Activated CD8-positive, alpha-beta T cell treated with anti-CD3 and anti-CD28 coated beads for 36 hours (primary cell): ENCODE measurements at places on chromosomes 2 and 18. TPM values are rescaled to one million over a fixed set of nuclear protein-coding genes. Genes with fewer than 3 reads are reported as not detected.
A peak's percentile ranks its signal among the peaks of the same experiment; 100 is the strongest.

The MC4R gene
- total RNA-seq, result not detected

- H3K27me3 ChIP-seq, result no peaks in the 10 kb centered on the region
- peak; percentile 53 for DNase-seq
- peak overlapping the region; percentile 11 for H3K27ac ChIP-seq
- H3K4me3 ChIP-seq, result no peak overlapping the region
- no peaks in the 10 kb centered on the region for H3K36me3 ChIP-seq
- H3K4me1 ChIP-seq, result peaks cover 12% of the 10 kb centered on the region
Measured at GRCh38 chr2:54524226-54524991, 68.3 kb downstream of the SPTBN1 start.

The MC5R gene
- not detected for total RNA-seq

- H3K36me3 ChIP-seq, result no peaks in the 10 kb centered on the region
- H3K4me1 ChIP-seq, result no peaks in the 10 kb centered on the region
- H3K27ac ChIP-seq, result no peak overlapping the region
- H3K4me3 ChIP-seq, result no peak overlapping the region
Measured at GRCh38 chr2:149363958-149364357, 33.6 kb downstream of the LYPD6 start.

The DLX2 gene
- not detected for total RNA-seq

The C2orf80 gene
- total RNA-seq, result not detected

GRCh38 chr2:152466980-152467676 lies 132.2 kb downstream of the FMNL2 start:
- peaks cover 4% of the 10 kb centered on the region for H3K4me1 ChIP-seq
- H3K27ac ChIP-seq, result no peak overlapping the region
- DNase-seq, result no peak
- no peak overlapping the region for H3K4me3 ChIP-seq
- peaks cover 5% of the 10 kb centered on the region for H3K27me3 ChIP-seq

DNA sequence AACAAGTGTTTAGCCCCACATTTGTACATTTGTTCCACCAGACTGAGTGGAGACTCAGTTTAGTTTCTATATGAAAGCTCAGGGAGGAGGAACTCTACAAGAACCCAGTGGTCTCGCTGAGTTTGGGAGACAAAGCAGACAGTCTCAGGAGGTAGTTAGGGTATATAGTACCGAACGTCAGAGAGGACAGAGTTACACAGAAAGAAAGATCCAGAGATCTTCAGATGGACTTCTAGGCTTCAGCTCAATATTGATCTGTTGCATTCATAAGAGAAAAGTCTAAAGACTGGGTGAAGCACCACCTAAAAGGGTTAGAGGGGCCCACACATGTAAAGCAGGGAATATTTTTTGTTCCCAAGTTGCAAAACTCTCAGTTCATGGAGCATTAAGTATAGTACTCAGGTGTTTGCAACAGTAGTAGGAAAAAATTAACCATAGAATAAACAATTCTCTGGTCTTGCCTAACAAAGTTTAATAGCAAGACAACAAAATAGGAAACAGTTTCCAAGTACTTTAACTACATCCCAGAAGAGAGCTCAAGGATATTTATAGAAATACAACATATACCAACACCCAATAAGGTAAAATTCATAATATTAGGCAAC lies 4.2 kb downstream of the TFPI start:
- no peak overlapping the region for H3K4me3 ChIP-seq
- no peak for DNase-seq
- peaks cover 9% of the 10 kb centered on the region for H3K4me1 ChIP-seq
- H3K36me3 ChIP-seq, result no peaks in the 10 kb centered on the region
- H3K27ac ChIP-seq, result no peak overlapping the region
- peaks cover 6% of the 10 kb centered on the region for H3K27me3 ChIP-seq

DNA sequence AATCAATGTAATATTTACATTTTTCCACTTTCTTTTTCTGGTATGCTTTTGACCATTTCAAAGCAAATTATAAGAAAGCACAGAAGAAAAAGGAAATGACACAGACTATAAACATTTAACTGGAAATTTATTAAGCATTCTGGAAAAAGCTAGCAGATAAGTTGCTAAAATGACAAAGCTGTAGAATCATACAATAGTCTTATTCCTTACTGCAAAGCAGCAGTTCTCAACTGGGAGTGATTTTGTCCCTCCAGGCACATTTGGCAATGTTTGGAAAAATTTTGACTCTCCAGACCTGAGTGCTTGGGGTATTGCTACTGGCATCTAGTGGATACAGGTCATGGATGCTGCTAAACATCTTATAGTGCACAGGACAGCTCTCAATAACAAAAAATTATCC lies 75.1 kb downstream of the MBD5 start:
- DNase-seq, result no peak
- H3K36me3 ChIP-seq, result no peaks in the 10 kb centered on the region
- no peak overlapping the region for H3K4me3 ChIP-seq
- H3K4me1 ChIP-seq, result peaks cover 2% of the 10 kb centered on the region

The VWA3B gene
- total RNA-seq, result not detected

The TNS1 gene
- 2.0 TPM for total RNA-seq

DNA sequence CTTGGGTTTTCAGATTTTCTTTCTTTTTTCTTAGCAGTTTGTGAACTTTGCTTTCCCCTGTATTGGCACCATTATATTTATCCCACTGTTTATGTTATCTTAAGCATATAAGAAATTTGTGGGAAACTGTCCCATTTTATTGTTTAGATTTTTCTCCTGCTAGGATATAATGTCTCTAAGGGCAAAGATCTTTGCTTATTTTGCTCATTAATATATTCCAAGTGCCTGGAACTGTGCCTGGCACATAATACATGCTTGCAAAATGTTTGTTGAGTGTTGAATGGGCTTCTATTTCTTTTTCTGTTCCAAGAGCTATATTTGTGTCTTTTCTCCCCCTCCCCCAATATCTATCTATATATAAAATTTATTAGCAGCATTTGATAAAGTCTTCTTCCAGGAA lies 5.4 kb downstream of the EPC2 start:
- no peak for DNase-seq
- no peak overlapping the region for H3K27ac ChIP-seq
- no peak overlapping the region for H3K4me3 ChIP-seq
- H3K36me3 ChIP-seq, result peaks cover 7% of the 10 kb centered on the region
- no peaks in the 10 kb centered on the region for H3K27me3 ChIP-seq
- peaks cover 71% of the 10 kb centered on the region for H3K4me1 ChIP-seq

The CCDC141 gene
- total RNA-seq, result 6.5 TPM

The ADD2 gene
- total RNA-seq, result 26.3 TPM

DNA sequence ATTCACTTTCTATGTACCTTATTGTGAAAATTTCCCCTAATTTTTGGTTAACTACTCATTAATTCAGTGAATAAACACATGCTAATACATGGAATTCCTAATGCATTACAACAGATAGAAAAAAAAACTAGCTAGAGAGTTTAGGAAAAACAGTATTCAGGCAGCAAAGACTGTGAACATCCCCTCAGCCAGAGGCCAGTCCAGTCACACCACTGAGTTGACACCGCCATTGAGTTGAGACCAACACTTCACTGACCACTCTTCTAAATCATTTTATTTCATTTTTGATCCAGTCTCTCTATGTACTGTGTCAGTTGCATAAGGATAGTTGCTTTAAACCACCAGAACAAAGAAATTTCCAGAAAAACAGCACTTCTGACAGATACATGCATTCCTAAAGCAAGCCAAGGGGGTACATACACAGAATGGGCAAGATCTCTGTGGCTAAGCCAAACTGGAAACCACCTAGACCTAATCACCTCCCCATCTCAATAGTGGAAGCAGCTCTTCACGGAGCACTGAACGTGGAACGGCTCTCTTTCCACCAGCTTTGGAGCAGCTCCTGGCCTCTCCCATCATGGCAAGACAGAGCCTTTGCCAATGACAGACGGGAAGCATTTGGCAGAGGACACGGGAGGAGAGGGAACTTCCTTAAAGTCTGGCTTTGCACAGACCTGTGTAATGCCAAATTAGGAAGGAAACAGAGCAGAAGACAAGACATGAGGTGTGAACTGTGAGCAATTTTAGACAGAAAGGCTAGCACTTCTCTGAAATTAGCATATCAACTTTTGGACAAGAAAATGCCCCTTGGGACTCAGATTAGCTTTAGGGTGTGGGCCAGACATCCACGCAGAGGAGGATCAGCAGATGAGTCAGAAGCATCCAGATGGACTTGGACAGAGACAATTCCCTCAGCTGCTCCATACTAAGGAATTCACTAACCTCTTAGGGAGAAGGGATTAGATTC lies 36.4 kb downstream of the CACNB4 start:
- H3K4me1 ChIP-seq, result no peaks in the 10 kb centered on the region
- no peak overlapping the region for H3K4me3 ChIP-seq
- no peaks in the 10 kb centered on the region for H3K36me3 ChIP-seq
- peaks cover 4% of the 10 kb centered on the region for H3K27me3 ChIP-seq
- DNase-seq, result no peak

GRCh38 chr2:10163498-10164486 lies 41.3 kb downstream of the RRM2 start:
- H3K27me3 ChIP-seq, result no peaks in the 10 kb centered on the region
- H3K36me3 ChIP-seq, result peaks cover 8% of the 10 kb centered on the region
- DNase-seq, result no peak

The FAM124B gene
- not detected for total RNA-seq

The CYS1 gene
- 0.11 TPM for total RNA-seq

DNA sequence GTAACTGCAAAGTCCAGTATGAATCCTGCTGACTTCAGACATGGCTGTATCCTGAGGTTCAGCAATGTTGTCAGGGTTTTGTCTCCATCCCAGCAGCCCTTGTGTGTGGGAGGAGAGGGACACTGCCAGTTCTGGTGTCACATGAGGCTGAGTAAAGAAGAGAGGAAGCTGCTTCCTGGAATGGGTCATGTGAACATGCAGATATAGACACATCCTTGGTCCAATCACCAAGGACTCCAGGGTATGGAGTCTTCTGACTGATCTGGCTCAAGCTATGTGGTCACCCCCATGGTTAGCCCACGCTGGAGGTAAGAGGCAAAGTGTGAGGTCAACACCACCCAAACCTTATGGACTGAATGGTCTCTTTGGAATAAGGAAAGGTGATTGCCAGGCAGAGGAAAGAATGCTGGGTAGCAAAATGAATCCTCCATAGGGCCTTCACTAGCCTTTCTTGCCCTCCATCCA lies 134.4 kb upstream of the SLC1A4 start:
- no peak for DNase-seq
- H3K27ac ChIP-seq, result peak overlapping the region; percentile 14
- H3K4me1 ChIP-seq, result peaks cover 7% of the 10 kb centered on the region
- H3K36me3 ChIP-seq, result no peaks in the 10 kb centered on the region

The CBLN2 gene
- not detected for total RNA-seq

DNA sequence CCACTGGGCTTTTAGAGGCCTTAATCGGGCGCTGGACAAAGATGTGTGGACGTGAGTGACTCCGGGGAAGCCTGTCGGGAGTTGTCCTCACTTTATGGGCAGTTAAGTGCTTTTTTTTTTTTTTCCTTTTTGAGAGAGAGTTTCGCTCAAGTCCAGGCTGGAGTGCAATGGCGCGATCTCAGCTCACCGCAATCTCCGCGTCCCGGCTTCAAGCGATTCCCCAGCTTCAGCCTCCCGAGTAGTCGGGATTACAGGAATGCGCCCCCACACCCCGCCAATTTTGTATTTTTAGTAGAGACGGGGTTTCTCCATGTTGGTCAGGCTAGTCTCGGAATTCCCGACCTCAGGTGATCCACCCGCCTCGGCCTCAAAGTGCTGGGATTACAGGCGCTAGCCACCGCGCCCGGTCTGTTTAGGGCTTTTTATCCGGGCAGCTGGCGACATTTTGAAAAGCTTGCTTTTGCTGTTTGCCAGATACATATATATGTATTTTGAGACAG lies 1.5 kb downstream of the MSH6 start:
- H3K36me3 ChIP-seq, result peaks cover 30% of the 10 kb centered on the region
- no peak for DNase-seq
- peaks cover 16% of the 10 kb centered on the region for H3K4me1 ChIP-seq
- no peaks in the 10 kb centered on the region for H3K27me3 ChIP-seq
- no peak overlapping the region for H3K27ac ChIP-seq

- no peak overlapping the region for H3K27ac ChIP-seq
- no peaks in the 10 kb centered on the region for H3K36me3 ChIP-seq
- H3K4me1 ChIP-seq, result no peaks in the 10 kb centered on the region
- H3K27me3 ChIP-seq, result no peaks in the 10 kb centered on the region
- no peak for DNase-seq
Measured at GRCh38 chr2:8860239-8860638, 22.8 kb upstream of the KIDINS220 start.

GRCh38 chr2:27461118-27461517 lies 18.9 kb downstream of the KRTCAP3 start:
- no peak overlapping the region for H3K4me3 ChIP-seq
- no peaks in the 10 kb centered on the region for H3K36me3 ChIP-seq
- no peaks in the 10 kb centered on the region for H3K27me3 ChIP-seq

The TLX2 gene
- 0.16 TPM for total RNA-seq

DNA sequence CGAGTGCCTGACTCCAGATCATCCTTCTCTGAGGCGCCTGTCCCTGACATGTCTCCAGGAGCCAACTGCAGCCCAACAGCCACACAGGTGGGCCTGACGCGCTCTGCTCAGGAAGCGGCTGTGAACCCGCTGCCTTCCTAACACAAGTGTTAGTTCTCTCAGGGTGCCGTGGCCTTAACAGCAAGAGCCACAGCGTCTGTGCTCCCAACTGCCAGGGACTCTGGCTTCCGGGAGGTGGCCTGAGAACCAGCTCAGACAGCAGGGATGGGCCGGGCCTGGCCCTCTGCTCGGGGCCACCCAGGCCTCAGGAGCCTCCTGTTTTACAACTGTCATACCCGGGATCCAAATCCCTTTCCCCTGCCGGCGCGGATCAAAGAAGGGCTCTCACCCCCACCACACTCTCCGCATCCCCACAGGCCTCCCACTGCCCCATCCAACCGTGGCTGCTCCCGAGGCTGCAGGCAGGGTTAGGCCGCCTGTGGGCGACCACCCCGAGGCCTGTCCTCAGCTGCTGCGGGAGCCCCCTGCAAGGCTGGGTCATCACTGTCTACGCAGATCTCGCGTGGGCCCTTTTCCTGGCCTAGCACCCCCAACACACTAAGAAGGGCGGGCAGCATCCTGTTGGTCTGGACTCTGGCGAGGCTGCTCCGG lies 114.2 kb upstream of the ZNF236 start:
- DNase-seq, result no peak
- no peak overlapping the region for H3K4me3 ChIP-seq
- no peaks in the 10 kb centered on the region for H3K36me3 ChIP-seq
- H3K27me3 ChIP-seq, result peaks cover 4% of the 10 kb centered on the region
- no peak overlapping the region for H3K27ac ChIP-seq

DNA sequence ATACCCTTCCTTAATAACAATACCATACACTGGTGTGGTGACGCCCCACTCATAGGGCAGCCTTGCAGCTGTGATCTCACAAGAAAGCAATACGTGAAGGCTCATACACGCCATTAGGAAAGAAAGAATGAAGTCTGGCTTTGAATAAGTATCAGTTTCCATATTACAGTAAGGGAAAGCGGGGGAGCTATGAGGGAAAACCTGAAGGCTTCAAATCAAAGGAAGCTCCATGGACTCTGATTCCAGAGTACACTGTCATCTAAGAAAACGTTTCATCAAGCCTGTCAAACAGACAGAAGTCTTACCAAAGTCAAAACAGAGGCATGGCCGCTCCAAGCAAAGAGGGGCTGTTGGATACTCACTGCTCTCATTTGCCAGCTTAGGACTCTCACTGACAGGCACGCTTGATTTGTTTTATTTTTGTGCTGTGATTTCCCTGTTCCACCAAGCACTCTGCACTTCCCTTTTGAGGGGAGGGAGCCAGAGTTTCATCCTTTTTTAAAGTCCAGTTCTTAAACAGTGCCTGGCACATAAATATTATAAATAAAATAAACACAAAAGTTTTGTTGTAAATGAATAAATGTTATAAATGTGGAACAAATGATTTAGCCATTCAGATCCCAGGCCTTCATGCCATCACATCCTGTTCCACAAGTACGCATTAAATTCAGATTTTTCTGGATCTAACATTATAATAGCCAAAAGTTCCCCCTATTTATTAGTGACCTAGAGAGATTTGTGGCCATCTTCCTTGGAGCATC lies 221.2 kb downstream of the PIEZO2 start:
- H3K36me3 ChIP-seq, result no peaks in the 10 kb centered on the region
- H3K27me3 ChIP-seq, result no peaks in the 10 kb centered on the region
- H3K27ac ChIP-seq, result no peak overlapping the region
- no peaks in the 10 kb centered on the region for H3K4me1 ChIP-seq
- DNase-seq, result no peak
